ENCODE measurements at places on chromosomes 2 and 18.

- no peak for DNase-seq
Measured at GRCh38 chr2:198901894-198902293, 555.8 kb downstream of the SATB2 start.

DNA sequence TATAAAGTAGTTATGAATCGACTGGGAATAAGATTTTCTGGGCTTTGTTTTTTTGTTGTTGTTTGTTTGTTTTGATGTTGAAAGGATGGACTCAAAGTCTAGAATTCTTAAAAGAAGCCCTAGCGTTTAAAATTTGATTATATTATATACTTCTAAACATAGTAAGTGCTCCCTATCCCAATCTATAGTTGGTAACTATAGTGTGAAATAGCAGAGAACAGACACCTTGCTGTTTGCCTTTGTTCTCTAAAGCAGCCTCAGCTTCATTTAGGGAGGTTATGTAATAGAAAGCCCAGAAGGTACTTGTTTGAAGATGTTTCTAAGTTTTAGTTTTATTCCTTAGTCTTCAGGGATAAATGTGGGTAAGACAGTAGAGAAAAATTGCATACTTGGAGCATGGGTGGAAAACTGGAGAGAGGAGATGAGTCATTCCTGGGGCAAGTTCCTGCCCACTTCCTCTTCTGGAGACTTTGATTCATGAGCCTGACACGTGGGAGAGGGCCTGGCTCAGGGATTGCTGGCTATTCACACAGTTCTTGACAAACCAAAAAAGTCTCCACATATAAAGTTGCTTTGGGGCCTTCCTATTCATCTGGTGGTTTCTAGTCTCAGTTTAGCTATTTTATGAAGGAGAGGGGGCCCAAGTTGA, 131.9 kb downstream of the MYO1B start:
- peak; percentile 76 for DNase-seq

GRCh38 chr2:237057893-237058300, 27.8 kb upstream of the COPS8 start:
- no peak for DNase-seq

GRCh38 chr2:179460181-179460929, 195.7 kb upstream of the SESTD1 start:
- peak; percentile 87 for DNase-seq

DNA sequence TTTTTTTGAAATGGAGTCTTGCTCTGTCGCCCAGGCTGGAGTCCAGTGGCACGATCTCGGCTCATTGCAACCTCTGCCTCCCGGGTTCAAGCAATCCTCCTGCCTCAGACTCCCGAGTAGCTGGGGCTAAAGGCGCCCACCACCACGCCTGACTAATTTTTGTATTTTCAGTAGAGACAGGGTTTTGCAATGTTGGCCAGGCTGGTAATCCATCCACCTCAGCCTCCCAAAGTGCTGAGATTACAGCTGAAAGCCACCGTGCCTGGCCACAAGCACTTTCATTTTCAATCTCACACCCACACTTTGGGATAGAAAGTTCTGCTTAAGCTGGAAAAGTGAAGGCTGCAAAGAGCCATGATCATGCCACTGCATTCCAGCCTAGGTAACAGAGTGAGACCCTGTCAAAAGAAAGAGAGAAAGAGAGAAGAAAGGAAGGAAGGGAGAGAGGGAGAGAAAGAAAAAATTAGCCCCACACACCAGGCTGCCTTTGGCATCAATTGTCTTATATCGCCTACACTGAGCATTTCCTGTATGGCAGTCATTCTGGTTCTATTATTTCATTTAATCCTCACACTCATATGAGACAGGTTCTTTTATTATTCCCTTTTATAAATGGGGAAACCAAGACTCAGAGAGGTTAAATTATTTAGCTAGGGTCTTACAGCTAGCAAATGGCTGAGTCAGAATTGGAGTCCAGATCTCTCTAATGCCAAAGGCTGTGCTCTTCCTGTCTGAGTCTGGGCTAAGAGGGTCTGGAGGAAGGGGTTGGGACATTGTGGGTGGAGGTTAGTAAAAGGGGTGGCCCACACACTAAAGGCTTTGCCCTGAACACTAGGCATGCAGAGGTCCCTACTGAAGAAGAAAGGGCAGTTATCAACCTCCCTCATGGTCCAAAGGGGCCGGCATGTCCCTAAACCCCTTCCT, 37.9 kb upstream of the PKDCC start:
- DNase-seq: no peak

DNA sequence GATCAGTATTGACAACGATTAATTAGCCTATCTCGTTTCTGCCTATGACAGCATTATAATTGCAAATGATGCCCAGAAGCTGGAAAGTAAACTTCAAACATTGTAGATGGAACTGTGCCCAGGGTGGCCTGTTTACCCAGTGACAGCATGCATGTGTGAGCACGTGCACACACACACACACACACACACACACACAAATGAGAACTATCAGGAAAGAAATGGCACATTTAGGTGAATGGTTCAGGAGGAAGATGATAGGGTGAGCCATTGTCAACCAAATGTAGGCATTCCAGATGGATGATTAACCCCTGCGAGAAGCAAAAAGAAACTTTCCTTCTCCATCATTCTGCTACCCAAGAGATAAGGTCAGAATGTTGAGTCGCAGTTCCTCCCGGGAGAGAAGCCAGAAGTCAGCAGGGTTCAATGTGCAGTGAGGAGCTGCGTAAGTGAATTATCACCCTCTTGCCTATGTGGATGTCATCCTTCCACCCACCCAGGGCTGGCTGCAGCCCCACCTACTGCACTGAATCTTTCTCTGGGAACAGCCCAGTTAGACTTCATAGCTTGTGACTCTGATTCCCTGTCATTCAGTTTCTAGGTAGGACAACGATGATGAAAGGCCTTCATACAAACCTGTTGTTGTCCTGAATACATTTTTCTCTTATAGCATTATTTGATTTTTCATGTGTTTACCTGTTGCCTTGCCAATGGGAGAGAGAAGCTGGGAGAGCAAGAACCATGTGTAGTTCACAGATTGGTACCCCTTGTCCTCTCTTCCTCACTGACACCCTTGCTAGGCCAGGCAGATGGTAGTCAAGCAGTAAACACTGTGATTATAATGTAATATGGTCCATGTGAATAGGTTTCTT, 3.5 kb upstream of the APOB start:
- peak; percentile 1 for DNase-seq

- no peak for DNase-seq
Measured at GRCh38 chr2:42775810-42776209, 11.9 kb upstream of the OXER1 start.

DNA sequence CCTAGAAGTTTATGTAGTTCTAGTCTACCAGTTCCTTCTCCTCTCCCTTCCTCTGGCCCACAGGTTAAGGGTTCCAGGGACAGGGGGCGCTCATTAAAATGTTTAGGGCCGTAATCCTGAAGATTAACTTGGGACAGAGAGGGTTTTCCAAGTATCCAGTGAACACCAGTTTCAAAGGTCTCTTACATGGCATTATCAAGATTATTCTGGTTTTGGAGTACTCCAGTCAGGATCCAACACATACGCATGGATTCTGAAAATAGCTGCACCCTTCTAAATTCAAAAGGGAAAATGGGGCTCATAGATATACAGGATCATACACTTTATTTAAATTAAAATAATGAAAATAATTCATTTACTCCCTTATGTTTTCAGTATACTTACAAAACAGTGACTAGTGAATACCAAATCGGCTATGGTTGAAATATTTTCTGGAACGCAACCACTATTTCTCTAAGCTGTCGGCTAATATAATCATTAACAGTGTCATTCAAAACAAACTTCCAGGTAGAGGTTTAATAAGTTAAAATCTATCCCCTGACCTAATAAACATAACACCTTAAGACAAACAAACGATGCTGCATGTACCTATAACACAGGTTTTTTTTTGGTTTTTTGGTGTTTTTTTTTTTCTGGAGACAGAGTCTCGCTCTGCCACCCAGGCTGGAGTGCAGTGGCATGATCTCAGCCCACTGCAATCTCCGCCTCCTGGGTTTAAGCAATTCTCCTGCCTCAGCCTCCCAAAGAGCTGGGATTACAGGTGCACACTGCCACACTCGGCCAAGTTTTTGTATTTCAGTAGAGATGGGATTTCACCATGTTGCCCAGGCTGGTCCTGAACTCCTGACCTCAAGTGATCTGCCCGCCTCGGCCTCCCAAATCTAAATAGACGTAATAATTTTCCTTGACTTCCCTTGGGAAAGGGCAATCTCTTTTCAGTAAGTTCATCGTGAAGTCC, 44.7 kb downstream of the MGAT4A start:
- DNase-seq: peak; percentile 95

- no peak for DNase-seq
Measured at GRCh38 chr2:26471766-26472706, 5.9 kb downstream of the OTOF start.

All from Caki2 (cell line).